ENCODE measurements at places on chromosomes 5 and 9. TPM values are rescaled to one million over a fixed set of nuclear protein-coding genes. Genes with fewer than 3 reads are reported as not detected.

Gene C1QTNF3
- 2.6 TPM for total RNA-seq

Gene SHISAL2B
- not detected for total RNA-seq

GRCh38 chr5:143459433-143459832 lies 55.9 kb upstream of the NR3C1 start:
- no peak for DNase-seq

DNA sequence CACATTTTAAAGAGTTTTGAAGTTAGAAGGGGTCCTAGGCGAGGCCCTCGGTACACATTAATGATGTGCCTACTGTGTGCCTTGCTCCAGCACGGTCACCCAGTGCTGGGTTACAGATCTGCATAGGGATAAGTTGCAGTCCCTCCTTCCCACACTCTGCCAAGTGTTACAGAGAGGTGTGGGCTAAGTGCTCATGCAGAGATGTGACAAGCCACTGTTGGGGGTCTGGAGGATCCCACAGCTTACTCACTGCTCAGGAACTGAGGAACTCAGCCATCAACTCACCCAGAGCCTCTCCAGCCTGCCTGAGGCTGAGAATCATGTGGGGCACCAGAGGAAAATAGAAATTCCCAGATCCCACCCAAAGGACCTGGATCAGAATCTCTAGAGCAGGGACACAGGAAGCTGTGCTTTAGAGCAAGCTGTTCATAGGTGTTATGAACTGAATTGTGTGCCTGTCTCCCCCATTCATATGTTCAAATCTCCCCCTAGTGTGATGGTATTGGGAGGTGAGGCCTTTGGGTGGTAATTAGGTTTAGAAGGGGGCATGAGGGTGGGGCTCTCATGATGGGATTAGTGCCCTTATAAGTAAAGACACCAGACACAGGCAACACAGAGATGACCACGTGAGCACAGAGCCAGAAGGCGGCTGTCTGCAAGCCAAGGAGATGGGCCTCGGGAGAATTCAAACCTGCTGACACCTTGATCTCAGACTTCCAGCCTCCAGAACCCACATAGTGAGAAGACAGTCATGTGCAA lies 164.1 kb downstream of the HSD17B3 start:
- DNase-seq, result no peak

DNA sequence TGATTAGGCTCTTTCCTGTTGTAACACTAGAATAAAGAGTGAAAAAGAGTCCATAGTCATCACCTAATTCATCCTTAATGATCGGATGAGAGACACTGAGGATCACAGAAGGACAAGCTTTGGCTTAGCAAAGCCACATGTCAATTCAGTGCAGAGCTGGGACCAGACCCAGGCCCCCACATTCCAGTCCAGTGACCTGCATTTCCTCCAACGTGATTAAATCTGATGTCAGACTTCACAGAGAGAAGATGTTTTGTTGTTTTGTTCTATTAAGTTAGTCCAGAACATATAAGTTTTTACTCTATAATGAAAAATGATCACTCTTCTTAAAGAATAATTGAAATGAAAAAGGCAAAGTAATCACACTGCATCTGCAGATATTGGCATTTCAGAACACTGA lies 377.9 kb upstream of the PAPPA start:
- DNase-seq, result no peak

DNA sequence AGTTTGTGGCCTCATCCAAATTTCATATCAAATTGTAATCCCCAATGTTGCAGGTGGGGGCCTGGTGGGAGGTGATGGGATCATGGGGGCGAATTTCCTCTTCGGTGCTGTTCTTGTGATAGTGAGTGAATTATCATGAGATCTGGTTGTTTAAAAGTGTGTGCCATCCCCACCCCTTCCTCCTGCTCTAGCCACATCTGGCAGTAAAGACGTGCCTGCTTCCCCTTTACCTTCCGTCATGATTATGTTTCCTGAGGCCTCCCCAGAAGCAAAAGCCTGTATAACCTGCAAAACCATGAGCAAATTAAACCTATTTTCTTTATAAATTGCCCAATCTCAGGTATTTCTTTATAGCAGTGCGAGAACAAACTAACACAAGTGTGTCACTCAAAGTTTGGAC lies 71.0 kb upstream of the MOCS2 start:
- no peak for DNase-seq

DNA sequence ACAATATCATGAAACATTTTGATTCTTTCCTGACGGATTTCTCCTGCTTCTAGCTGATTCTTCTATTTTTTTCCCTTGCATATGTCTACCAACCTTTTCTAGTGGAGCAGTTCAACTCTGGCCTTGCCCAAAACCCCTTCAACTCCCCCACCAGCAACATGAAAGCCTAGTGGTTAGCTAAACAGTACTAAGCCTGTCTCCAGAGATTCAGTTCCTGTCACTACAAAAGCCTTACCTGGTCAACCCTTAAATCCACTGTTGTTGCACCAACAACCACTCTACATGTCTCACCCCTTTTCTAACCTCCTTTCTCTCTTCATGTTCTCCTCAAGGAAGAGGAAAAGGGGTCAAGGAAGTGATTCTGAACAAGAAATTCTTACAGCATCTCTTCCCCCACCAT lies 74.8 kb upstream of the PIK3R1 start:
- DNase-seq, result no peak

Measured in chondrocyte (in vitro differentiated cells).